ENCODE measurements at places on chromosomes 6 and 20.

- peaks cover 32% of the 10 kb centered on the region for H3K27me3 ChIP-seq
- H3K4me1 ChIP-seq: peaks cover 4% of the 10 kb centered on the region
- H3K4me3 ChIP-seq: no peak overlapping the region
- no peak for DNase-seq
Observed at GRCh38 chr20:62572980-62573379, 69.3 kb upstream of the SLCO4A1 start.

DNA sequence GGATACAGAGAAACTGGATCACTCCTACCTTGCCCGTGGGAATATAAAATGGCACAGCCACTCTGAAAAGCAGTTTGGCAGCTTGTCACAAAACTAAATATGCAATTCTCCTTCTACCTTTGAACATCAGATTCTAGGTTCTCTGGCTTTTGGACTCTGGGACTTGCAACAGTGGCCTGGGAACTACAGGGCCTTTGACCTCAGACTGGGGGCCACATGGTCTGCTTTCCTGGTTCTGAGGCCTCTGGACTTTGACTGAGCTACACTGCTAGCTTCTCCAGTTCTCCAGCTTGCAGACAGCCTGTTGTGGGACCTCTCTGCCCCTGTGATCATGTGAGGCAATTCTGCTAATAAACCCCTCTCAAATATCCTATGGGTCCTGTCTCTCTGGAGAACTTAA is 168.8 kb downstream of the CDH26 start:
- no peak overlapping the region for H3K4me3 ChIP-seq
- no peaks in the 10 kb centered on the region for H3K4me1 ChIP-seq
- H3K27me3 ChIP-seq: peaks cover 14% of the 10 kb centered on the region
- no peak overlapping the region for H3K27ac ChIP-seq
- no peaks in the 10 kb centered on the region for H3K36me3 ChIP-seq

- no peak overlapping the region for H3K27ac ChIP-seq
- H3K27me3 ChIP-seq: peaks cover 5% of the 10 kb centered on the region
- no peak for DNase-seq
- no peak overlapping the region for H3K4me3 ChIP-seq
- no peaks in the 10 kb centered on the region for H3K4me1 ChIP-seq
Observed at GRCh38 chr6:129812145-129812777, 48.9 kb downstream of the TMEM244 start.

DNA sequence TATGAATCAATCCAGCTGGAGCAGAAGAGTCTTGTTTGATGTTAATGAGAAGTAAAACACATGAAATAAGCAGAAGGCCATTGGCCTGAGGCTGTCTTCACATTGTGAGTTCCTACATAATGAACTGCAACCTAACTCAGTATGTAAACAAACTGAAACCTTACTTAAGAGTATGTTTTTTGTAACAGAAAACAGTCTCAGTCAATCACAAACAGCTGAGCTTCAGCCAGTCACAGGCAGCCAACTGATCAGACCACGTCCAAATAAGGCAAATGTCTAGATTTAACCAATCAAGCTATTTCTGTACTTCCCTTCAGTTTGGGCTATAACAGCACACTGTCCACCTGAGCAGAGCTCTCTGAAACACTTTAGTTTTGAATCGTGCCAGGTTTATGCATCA is 234.7 kb downstream of the TRDN start:
- DNase-seq: no peak
- no peak overlapping the region for H3K4me3 ChIP-seq
- H3K4me1 ChIP-seq: no peaks in the 10 kb centered on the region
- H3K36me3 ChIP-seq: no peaks in the 10 kb centered on the region
- no peak overlapping the region for H3K27ac ChIP-seq
- no peaks in the 10 kb centered on the region for H3K27me3 ChIP-seq

DNA sequence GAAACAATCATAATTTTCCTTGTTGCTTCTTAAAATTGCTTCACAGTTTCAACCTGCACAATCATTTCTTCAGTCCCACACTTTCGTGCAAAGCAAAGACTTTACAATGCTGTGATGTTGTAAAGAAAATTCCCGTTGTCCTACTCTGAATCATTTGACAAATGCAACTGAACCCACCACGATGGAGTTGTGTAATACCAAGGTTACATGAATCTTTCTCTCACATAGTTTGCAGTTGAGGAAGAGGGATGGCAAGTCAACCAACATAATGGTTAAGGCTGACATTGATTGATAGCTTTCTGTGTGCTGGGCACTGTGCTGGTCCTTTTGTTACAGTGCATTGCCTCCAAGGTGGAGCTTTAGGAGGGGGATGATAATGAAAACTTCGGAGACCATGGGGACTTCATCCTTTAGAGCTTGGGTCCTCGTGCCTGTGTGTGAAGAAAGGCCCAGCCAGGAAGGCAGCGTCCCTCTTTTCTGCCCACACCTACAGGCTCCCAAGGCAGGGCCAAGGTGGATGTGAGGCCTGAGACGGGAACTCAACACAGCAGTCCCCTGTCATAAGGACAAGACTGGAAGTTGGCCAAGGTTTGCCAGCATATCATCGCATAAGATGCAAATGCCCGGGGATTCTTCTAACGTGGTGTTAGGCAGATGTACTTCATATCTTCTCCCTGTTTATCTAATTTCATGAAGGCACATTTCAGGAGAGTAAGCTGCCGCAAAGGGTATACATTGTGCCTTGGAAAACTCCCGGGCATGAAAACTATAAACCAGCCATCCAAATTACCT is 96.9 kb downstream of the LY86 start:
- H3K27ac ChIP-seq: no peak overlapping the region
- H3K4me3 ChIP-seq: no peak overlapping the region
- no peak for DNase-seq
- no peaks in the 10 kb centered on the region for H3K36me3 ChIP-seq

DNA sequence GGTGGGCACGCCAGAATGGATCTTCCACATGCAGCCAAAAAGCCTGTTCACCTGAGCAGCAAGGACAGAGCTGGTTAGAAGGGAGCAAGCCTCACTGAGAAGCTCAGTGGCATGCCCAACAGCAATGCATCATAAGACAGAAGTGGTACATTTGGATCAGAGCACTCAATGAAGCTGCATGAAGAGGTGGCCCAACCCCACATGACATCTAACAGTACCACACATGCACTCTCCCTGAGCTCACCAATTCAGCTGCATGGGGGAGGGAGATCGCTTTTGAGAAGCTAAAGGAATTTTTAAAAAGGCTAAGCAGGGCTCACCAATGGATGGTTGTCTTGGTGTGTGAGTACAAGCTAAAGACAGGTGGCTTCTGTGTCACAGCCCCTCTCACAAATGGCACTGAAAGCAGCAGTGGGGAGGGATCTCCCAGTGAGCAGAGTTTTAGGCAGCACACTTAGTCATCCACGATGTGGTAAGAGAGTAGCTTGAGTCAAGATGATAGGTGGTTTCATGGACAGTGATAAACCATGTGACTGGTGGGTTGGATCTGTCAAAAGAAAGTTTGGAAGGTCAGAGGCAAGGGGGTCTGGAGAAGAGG is 166.6 kb upstream of the TAB2 start:
- peaks cover 11% of the 10 kb centered on the region for H3K27me3 ChIP-seq
- no peak for DNase-seq
- H3K4me1 ChIP-seq: peaks cover 2% of the 10 kb centered on the region
- peaks cover 3% of the 10 kb centered on the region for H3K36me3 ChIP-seq
- no peak overlapping the region for H3K27ac ChIP-seq
